Effector memory CD4-positive, alpha-beta T cell (primary cell): ENCODE measurements at places on chromosomes 16 and 17.

GRCh38 chr16:28000314-28001169 is 63.0 kb downstream of the GSG1L start:
- DNase-seq: no peak

DNA sequence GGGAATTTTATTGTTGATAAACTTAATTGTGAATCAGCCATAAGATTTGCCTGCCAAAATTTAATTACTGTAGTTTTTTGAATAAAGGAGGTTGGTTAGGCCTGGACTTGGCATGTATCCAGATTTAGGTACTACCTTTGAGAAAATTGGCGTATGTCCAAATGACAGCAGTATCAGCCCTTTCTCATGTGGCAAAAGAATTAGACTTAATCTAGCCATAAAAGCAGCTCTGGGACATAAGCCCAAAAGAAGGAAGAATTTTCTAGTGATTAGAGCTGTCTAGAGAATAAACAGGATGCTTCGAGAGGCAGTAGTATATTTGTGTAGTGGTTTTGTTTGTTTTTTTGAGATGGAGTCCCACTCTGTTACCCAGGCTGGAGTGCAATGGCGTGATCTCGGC is 27.7 kb downstream of the PPM1E start:
- DNase-seq: no peak

- no peak for DNase-seq
Measured at GRCh38 chr17:56594320-56595107, 1.0 kb downstream of the NOG start.

DNA sequence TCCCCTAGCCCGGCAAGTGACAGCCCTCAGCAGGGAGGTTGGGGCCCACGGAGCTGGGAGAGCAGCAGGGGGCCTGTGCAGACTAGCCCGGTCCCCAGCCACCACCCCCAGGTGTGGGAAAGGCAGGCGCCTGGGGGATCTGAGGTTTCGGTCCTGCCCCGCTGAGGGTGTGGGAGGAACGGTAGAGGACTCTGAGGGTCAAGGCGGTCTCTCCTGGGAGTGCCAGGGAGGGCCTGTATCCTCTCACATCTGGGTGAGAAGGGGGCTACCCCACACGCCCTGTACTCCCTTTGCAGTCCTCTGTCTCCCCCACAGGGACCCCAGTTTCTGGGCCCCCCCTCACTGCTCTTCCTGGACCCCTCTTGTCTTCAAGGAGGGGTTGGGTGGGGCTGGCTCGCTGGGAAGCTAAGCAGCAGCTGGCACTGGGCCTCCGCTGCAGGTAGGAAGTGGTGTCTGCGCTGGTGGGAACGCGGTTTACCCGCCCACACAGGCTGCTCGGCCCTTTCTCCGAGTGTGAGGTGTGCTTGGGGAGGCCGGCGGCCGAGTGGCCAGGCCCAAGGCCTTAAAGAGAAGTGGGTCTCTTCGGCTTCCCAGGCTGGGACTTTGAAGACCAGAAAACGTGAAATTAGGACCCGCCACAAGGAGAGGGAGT is 15.4 kb downstream of the CD7 start:
- DNase-seq: no peak

DNA sequence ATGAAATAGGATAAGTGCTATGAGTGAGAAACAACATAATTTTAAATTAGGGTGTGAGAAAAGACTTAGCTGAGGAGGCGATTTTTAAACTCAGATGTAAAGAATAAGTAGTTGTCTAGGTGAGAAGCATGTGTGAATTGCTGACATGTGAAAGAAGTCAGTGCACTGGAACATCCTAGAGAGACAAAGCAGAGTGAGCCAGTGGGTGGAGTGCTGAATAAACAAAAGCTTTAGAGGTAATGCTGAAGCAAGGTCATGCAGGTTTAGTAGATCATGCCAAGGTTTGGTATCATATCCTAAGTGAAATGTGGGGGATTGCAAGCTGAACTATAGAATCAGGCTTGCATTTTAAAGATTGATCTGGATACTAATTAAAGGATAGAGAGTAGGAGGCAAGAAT is 89.4 kb downstream of the KIF2B start:
- DNase-seq: no peak

DNA sequence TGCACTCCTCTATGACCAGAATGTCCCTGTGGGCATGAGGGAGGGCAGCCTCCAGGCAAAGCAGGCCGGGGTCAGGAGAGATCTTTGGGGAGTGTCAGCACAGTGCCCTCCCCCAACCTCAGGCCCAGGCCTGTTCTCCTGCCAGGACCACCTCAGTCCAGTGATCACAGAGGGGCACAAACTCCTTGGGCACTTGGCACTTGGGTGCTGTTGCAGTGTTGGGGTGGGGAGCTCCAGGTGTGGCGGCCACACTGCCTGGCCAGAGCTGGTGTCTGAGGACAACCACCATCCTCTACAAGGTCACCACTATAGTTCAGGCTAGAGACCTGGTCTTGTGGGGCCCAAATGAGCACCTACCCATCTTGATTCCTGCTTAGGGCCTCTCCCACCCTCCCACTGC is 37.2 kb downstream of the SMPD3 start:
- DNase-seq: no peak

DNA sequence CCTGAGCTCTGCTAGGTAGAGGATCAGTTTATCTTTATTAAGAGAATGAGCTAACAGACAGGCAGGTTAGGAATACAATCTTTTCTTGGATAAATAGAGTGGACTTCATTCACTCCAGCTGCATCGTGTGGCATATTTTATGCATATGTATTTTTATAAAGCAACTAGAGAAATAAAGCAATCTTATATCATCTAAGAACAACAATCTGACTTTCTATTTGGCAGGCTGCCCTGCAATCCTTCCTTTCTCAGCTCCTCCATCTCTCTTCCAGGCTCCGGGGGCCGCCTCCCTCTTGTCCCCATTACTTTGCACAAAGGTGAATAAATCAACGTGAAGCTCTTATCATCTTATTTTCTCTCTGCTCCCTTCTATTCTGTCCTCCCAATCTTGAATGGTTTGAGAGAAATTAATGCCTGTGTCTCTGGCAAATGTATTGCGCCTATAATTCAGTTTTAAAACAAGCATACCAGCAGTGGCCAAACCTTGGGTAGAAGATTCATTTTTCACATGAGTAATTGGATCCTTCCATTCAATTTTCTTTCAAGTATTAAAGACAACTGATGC is 64.5 kb downstream of the HS3ST3A1 start:
- no peak for DNase-seq

- DNase-seq: no peak
Measured at GRCh38 chr16:85462714-85463611, 150.2 kb upstream of the GSE1 start.

- DNase-seq: no peak
Measured at GRCh38 chr17:77370586-77370985, 229.8 kb downstream of the SEC14L1 start.

DNA sequence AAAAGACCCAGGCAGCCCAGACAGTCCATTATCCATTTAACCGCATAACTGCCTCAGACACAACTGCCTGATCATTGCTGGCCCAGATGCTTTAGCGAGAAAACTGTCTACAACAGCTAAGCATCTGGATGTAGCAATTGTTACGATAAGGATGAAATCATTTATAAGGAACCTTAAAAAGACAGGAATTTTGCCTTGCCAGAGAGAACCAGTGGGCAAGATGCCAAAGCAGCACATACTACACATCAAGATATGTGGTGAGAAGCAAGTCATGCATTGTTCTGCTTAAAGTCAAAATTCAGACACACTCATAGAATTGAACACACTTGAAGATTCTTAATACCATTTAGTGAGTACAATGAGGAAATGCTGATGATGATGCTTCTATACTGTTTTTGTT is 1525.3 kb downstream of the CDH8 start:
- no peak for DNase-seq

DNA sequence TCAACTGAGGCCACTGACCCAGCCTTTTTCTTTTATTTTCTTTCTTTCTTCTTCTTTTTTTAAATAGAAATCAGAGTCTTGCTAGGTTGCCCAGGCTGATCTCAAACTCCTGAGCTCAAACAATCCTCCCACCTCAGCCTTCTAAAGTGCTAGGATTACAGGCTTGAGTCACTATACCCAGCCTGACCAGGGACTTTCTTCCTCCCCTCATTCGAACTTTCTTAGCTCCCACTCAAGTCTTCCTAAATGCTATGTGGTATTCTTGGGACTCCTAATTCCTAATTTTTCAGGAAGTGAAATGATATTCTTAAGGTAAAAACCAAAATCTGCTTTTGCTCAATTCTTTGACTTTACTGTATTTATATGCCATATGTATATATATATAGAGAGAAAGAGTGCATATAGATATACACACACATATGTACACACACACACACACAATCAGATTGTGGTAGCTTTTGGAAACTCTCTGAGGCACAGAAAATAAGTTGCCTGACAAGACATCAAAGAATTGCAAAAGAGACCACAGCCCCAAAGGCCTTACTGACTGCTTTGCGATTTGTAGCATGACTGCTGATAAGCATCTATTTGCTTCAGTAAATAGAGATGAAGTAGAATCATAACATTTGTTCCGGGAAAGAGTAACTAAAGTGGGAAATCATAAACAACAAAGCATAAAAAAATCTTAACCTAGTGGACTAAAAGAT is 9.5 kb upstream of the AMZ2 start:
- peak; percentile 11 for DNase-seq

DNA sequence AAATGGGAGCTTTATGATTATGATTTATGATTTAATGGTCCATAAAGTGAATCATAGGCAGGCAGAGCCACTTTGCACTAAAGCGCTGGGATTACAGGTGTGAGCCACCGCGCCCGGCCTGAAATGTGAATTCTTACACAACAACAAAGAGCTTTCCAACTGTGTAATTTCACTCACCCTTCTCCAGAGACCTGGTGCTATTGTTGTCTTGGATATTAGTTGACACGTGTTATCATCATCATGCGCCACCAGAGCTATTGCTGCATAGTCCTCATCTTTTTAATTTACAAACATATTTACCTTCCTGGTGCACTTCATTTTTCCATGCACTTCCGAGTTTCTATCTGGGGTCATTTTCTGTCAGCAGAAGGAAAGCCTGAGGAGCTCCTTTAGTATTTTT is 4.8 kb upstream of the UTS2R start:
- no peak for DNase-seq

GRCh38 chr16:13553453-13553985 is 366.4 kb upstream of the ERCC4 start:
- DNase-seq: no peak

GRCh38 chr16:78474762-78475161 is 375.3 kb downstream of the WWOX start:
- no peak for DNase-seq

GRCh38 chr16:83623892-83624291 is 183.9 kb upstream of the HSBP1 start:
- no peak for DNase-seq

GRCh38 chr17:61009663-61010062 is 332.0 kb downstream of the BCAS3 start:
- no peak for DNase-seq

DNA sequence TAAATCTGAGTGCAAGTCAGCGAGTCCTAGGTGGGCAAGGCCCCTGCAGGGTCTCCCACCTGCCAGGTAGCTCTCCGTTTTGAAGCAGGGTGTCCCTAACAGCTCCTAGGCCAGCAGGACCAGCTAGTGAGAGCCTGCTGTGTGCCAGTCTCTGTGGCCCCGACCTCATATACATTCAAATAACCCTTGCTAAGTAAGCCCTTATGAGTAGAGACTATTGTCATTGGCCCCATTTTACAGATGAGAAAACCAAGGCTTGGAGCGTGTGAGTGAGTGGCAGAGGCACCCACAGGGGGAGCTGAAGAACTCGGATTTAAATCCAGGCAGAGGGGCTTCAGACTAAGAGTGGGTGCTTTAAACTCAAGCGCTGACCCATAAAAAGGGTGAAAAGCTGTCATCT is 39.7 kb upstream of the EMP2 start:
- DNase-seq: no peak

DNA sequence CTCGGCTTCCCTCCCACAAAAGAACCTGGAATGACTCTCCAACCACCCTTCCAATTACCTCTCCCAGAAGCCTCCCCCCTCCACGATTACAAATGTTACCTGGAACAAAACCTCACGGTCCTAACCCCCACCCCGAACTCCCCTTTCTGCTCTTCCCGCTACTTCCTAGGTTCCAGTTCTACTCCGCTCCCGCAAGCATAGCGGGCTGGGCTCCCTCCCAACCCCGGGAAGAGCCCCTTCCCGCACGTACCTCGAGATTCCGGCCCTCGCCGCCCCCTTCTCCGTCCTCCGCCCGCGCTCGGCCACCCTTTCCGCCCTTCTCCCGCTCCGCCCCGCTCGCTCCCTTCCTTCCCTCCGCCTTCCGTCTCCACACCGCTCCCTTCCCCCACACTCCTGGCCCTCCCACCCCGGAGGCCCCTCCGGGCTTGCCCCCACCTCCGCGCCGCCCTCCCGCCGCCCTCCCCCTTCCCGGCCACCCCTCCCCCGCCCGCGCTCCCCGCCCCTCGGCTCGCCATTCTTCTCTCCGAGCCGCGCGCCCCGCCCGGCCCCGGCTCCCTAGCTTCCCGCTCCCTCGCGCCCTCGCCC is 457 bp downstream of the CHTF8 start:
- peak; percentile 47 for DNase-seq

GRCh38 chr16:71974068-71974818 is 26.0 kb downstream of the PKD1L3 start:
- DNase-seq: no peak

GRCh38 chr16:81620796-81621195 is 158.3 kb upstream of the PLCG2 start:
- no peak for DNase-seq

GRCh38 chr17:69058165-69058564 is 2.6 kb downstream of the ABCA9 start:
- DNase-seq: no peak

- peak; percentile 49 for DNase-seq
Measured at GRCh38 chr17:82592767-82593589, 55.3 kb downstream of the WDR45B start.

GRCh38 chr17:53101706-53102105 is 721.0 kb upstream of the KIF2B start:
- no peak for DNase-seq

DNA sequence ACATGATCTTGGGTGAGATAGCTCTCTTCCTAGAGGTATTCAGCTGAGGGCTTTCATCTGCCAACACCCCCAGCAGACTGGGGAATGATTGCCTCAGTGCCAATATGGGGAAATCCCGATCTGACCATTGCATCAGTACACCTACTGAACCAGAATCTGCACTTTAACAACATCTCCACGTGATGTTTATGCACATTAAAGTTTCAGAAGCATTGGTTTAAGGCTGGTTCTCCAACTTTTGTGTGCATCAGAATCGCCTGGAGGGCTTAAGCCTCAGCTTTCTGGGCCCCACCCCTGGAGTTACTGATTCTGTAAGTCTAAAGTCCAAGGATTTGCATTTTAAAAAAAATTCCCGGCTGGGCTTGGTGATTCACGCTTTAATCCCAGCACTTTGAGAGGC is 123.6 kb upstream of the MED13 start:
- no peak for DNase-seq

DNA sequence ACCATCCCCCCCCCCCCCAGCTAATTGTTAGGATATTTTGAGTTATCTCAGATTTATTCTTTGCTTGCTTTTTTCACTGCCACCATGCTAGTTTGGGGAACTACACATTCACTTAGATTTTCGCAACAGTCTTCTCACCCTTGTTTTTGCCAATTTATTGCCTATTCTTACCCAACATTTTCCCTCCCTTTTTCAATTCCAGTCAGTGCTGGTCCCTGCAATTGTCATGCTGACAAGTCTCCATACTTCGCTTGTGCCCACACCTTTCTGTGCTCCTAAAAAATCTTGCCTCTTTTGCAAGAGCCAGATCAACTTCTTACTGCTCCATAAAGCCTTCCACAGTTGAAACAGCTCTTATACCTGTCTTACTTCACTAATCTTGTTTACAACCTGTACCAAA is 16.3 kb downstream of the TNRC6A start:
- no peak for DNase-seq
